Stimulated activated CD4-positive, alpha-beta T cell treated with anti-CD3 and anti-CD28 coated beads, TNF-alpha, amount 100 ng/mL, for 4 hours (primary cell): ENCODE measurements at places on chromosomes 3 and 15.
A peak's percentile ranks its signal among the peaks of the same experiment; 100 is the strongest.

DNA sequence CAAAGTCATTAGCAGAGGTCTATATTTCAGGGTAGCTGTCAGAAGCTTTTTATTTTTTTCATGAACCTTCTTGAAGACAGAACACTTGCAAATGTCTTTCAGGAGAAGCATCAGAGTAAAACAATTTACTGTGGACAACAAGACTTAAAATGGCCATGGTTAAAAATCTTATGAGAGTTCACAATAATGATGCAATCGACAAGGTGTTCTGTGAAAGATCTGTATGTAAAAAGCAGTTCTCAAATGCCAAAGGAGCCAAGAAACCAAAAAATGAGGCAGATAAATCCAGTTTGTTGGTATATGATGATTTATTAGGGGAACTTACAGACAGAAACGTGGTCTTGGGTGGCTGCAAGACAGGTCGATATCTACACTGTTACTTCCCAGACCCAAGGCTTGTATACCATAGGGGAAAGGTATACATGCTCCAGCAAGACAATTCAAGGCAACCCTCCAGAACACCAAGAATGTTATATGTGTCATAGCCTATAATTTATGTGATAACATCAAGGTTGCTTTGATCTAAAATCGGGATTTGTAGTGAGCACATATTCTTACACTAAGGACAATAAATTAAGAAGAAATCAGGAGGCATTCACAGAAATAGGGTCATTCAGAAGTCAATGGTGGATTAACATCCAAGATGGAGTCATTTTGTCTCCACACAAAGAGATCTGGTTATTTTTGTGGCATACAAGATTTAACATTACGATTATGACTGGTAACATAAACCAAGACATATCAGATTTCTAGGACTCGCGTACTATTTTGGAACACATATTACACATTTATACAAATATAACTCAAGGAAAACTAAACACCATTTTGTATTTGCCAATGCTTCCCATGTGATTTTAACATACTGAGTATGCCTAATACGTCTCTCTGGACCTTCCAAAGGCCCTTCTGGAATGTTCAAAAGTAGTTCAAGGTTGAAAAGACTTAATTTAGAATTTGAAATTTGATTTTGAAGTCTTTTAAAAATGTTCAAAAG, 316.4 kb downstream of the THSD4 start:
- DNase-seq = no peak

- DNase-seq = no peak
These were observed 5.4 kb downstream of the GDPGP1 start for GRCh38 chr15:90239371-90239770.

- DNase-seq = peak; percentile 7
These were observed 18.4 kb downstream of the SPATA12 start for GRCh38 chr3:57078635-57079473.

DNA sequence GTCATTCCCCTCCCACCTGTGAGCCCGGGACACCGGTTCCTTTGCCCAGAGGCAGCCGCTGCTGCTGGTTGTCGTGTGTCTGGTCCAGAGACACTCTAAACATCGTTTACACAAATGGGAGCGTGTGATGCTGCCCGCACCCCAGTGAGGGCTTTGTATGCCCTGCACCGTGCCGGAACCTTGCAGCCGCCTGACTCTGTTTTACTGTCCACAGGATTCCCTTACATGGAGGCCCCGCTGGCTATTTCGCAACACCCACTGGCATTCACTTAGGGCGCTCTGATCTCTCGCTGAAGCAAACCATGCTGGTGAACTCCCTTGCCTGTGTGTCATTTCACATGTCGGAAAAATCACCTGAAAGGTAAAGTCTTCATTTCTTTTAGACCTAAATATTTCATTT, 100.8 kb upstream of the SLC6A6 start:
- DNase-seq = no peak

DNA sequence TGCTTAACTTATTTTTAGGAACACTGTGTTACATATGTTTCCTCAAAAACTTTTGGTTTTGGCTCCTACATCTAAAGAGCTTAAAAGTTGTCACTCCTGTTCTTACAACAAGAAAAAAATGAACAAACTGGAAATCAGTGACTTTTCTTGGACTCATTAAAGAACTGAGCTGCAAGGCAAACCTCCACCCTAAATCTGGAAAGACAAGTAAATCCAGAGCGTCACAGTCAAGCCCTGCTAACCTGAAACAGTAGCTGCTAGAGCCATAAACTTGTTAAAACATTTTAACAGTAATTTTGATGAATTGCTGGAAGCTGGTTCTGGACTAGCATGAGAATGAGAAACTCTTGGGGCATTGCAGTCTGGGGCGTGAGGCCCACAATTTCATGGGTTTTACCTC, 350.5 kb upstream of the COL8A1 start:
- DNase-seq = no peak

- no peak for DNase-seq
These were observed 25.5 kb downstream of the MGLL start for GRCh38 chr3:127796831-127797150.

- DNase-seq = no peak
These were observed 573.4 kb downstream of the NAALADL2 start for GRCh38 chr3:175432376-175433025.

GRCh38 chr3:99253963-99254355, 352.5 kb upstream of the DCBLD2 start:
- no peak for DNase-seq

- no peak for DNase-seq
These were observed 316.9 kb upstream of the ICE2 start for GRCh38 chr15:60795889-60796288.

GRCh38 chr3:178810181-178810580, 261.4 kb downstream of the ZMAT3 start:
- DNase-seq = no peak
